ENCODE measurements at places on chromosomes 6 and 20. TPM values are rescaled to one million over a fixed set of nuclear protein-coding genes. Genes with fewer than 3 reads are reported as not detected.

DNA sequence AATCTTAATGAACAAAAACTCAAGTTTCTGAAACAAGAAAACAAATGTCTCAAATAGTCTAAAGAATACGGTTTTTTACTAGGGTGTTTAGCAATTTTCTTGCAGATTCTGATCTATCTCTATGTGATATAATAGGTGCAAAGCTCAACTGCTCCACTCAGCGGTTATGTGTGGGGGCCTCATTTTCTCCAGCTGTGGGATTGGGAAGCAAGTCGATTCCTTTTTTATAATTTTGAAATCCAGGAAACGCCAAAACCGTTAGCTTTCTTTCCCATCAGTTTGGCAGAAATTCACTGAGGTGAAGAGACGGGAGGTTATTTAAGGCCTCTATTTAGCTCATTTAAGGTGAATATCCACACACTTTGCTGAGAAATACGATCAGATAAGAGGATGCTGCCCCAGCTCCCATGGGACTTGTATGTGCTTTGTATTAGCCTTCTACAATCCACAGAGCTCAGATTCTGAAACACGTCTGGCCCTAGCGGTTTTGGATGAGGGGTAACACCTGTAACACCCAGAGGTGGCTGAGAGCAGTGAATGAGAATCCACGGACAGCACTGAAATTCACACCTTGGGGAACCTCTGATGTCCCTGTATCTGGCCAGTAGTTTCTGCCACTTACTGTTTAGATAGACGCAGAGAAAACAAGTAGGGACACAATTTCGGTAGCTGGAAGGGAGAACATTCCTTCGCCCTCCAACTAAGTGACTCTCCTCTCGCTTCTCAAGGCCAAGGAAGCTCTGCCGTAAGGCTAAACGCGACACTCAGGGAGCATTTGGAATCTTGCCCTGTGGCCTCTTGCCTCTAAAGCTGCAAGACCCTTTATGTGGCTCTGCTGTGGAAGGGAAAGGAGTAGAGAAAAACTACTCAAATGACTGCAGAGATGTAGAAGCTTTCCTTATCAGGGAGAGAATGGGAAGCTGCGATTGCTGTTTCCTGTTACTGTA lies 6.5 kb upstream of the BCAS4 start:
- DNase-seq = no peak

GATA5 gene
- not detected for total RNA-seq

GPR63 gene
- 0.10 TPM for total RNA-seq

DNA sequence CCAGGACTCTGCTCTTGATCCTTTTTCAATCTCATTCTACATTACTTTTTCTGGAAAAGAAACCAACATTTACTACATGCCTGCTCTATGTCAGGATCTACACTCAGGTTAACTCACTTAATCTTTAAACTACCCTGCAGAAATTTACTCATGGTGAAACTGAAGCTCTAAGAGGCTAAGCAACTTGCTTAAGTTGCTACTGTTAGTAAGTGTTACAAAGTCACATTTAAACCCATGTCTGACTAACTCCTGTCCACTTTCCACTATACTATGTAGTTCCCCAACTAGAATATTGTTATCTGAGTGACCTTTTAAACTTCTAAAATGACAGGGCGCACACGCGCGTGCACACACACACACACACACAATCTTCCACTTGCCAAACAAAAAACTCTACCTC lies 5.0 kb downstream of the CEP162 start:
- DNase-seq = no peak

DNA sequence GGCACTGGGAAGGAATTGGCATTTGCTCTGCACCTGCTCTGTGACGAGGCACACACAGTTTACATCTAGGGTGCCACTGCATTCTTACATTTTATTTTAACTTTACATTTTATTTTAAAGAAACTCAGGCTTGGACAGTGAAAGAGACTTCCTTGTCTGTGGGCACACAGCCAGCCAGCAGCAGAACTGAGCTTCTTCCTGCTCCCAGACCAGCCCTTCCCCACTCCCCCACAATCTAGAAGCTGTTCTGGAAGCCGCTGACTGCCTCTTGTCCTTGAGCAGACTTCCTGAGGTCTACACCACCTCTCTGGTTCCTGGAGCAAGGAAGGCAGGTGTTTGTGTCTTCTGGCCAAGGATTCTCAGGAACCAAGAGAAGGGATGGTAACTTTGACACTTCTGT lies 27.9 kb upstream of the CD93 start:
- no peak for DNase-seq

MOG gene
- total RNA-seq = not detected

REPS1 gene
- total RNA-seq = 32.1 TPM

PAX1 gene
- not detected for total RNA-seq

DNA sequence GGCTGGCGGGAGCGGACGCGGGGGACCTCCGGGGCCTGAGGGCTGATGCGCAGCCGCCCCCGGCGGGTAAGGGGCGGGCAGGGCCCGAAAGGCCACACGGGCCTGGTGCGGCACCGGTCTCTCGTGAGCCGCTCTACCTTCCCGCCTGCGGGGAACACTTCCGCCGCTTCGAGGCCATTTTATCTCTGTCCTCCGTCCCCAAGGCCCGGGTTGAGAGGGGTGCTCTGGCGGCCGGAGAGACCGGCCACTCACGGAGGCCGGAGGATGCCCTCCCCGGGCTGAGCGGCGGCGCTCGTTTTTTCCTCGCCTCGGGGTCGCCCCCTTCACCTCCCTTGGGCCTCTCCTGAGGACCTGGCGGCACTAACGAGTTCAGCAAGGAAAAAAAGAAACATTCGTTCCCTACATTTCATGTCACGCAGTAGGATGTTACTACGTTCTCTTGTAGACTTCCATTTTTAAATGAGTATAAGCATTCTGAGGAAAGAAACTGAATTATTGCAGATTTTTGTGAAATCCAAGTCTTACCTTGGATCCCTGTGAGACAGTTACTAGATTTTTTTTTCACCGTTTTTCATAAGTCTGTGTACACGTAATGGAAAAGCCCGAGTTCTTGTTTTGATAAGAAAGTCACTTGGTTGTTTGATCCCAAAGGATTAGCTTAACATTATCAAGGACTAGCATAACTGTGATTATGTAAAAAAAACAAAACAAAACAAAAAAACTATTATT lies 575 bp downstream of the WTAP start:
- DNase-seq = no peak

RUNX2 gene
- total RNA-seq = 4.3 TPM

DNA sequence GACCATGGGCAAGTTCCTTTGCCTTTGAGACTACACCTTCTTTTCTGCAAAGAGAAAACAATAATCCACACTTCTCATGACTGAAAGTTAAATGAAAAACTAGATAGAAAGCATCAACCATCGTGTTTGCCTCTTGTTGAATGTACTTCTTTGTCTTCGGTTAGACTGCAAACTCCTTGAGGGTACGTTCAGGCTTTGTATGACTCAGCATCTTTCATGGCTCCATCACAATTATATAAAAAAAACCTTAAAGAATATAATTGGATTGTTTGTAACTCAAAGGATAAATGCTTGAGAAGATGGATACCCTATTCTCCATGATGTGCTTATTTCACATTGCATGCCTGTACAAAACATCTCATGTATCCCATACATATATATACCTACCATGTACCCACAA lies 439.2 kb downstream of the MAFB start:
- DNase-seq = no peak

- no peak for DNase-seq
Observed at GRCh38 chr6:73227606-73228255, 2.4 kb upstream of the KHDC1L start.

DNA sequence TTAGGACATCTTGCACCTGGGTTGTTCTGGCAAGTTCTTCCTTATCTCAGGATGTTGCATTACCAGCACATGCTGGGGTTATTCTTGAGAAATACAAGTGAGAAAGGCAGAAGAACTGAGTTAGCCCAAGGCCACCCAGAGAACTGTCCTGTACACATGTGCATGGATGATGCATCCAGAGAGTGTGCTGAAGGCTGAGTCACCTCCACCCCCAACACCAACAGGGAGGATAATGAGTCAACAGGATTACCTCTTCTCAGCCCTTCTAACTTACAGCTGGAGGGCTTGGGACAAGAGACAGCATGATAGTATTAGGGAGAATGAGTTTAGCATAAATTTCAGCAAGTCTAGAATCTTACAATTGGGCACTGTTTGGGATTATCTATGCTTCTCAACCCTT lies 8.5 kb downstream of the SCGN start:
- DNase-seq = no peak

DNA sequence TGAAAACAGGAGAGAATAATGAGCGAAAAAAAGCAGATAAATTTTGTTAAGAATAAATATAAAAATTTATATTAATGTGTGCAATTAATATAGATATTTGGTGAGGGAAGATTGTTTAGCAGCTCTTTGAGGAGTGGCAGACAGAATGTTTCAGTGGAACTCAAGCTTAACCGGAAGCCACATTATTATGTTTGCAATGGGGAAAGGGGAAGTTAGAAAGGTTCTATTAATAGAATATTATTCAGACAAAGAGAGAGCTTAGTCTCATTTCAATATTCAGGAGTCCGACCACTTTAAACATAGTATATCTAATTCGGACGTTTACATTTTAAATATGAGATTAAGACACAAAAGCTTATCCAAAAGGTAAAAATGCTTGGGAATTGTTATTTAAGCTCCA lies 81.6 kb upstream of the KHDRBS2 start:
- no peak for DNase-seq

GRCh38 chr20:43744151-43744611 lies 17.4 kb upstream of the GTSF1L start:
- DNase-seq = no peak

GRCh38 chr6:165774903-165775601 lies 112.0 kb upstream of the PDE10A start:
- DNase-seq = peak; percentile 99

DNA sequence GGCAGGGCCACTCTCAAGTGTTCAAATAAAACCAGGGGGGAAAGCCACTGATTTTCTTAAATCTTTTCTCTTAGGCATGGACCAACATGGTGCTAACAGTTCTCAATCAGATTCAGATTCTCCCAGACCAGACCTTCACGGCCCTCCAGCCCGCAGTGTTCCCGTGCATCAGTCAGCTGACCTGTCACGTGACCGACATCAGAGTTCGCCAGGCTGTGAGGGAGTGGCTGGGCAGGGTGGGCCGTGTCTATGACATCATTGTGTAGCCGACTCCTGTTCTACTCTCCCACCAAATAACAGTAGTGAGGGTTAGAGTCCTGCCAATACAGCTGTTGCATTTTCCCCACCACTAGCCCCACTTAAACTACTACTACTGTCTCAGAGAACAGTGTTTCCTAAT lies 41.5 kb upstream of the SMIM28 start:
- no peak for DNase-seq

GRCh38 chr6:118280210-118280609 lies 267.9 kb upstream of the PLN start:
- DNase-seq = no peak

GPX5 gene
- total RNA-seq = not detected

GRCh38 chr6:9365378-9365777 lies 930.0 kb upstream of the SLC35B3 start:
- no peak for DNase-seq

BPIFB4 gene
- not detected for total RNA-seq

DNA sequence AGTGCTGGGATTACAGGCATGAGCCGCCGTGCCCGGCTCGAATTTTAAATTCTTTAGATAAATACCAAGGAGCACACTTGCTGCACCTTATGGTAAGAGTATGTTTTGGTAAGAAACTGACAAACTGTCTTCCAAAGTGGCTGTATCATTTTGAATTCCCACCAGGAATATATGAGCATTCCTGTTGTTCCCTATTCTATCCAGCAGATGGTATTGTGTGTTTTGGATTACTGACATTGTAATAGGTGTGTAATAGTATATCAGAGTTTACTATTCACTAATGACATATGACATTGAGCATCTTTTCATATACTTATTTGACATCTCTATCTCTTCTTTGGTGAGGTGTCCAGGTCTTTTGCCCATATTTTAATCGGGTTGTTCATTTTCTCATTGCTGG lies 40.5 kb downstream of the TGM6 start:
- DNase-seq = no peak

CRISP2 gene
- not detected for total RNA-seq

GRCh38 chr6:169799474-169799926 lies 48.1 kb downstream of the ERMARD start:
- no peak for DNase-seq

ESR1 gene
- total RNA-seq = not detected

DNA sequence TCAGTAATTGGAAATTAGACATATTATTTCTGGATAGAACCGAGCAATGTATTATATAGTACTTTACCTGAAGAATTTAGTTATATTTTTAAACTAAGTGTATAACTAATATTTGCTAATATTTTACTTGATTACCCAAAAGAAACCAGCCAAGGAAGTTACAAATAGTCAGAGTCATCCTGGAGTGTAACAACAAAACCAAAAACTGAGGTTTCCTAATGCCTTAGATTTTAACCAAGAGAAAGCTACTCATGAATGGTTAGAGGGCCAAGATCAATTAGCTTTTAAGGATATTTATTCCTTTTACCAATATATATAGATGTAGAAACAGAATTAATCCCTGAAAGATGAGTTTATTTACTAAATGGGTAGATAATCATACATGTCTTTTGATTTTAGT lies 26.0 kb downstream of the TAB2 start:
- DNase-seq = no peak

HLA-DRB5 gene
- total RNA-seq = not detected

GRCh38 chr20:63477061-63477616 lies 4.7 kb upstream of the KCNQ2 start:
- DNase-seq = no peak

GSTA2 gene
- not detected for total RNA-seq

DNA sequence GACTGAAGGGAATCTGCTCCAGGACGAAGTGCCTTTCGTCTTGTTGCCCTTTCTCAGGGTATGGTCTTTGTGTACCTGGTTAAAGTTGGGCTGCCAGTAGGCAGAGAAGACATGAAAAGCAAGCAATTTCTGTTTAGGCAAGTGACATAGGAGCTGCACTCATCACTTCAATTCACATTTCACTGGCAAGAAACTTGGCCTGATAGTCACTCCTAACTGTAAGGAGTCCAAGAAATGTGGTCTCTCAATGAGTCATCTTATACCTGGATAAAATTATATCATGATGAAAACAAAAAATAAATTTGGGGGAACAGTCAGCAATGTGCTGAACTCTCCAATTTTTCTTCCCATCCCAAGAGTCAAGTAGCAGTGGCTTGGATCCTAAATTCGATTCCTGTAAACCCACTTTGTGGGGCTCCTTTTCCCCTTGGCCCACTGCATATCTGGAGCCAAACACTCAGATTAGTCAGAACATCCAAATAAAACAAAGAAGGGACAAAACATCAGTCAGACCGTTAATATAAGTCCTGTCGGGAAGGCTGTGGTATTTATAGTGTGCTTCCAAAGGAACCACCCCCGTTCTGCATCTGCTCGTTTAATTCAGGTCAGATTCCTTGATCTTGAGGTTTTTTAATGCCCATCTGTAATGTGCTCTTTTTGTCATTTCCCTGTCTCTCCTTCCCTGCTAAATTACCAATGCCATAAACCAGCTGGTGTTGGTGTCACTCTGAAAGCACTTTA lies 5.0 kb upstream of the GABRR1 start:
- DNase-seq = no peak

- no peak for DNase-seq
Observed at GRCh38 chr6:112225691-112226090, 28.7 kb downstream of the LAMA4 start.

CST7 gene
- not detected for total RNA-seq

- no peak for DNase-seq
Observed at GRCh38 chr20:54600634-54601033, 125.2 kb downstream of the DOK5 start.

Measured in glomerular endothelial cell (primary cell).